KBM-7 (cell line): ENCODE measurements at places on chromosomes 7 and 10.

- no peak for DNase-seq
These were observed at the start of gene PHKG1 for GRCh38 chr7:56092789-56093531. Gene PHKG1 (minus strand): TSS chr7:56092952. CDS start chr7:56088941, 4,011 bp downstream.

DNA sequence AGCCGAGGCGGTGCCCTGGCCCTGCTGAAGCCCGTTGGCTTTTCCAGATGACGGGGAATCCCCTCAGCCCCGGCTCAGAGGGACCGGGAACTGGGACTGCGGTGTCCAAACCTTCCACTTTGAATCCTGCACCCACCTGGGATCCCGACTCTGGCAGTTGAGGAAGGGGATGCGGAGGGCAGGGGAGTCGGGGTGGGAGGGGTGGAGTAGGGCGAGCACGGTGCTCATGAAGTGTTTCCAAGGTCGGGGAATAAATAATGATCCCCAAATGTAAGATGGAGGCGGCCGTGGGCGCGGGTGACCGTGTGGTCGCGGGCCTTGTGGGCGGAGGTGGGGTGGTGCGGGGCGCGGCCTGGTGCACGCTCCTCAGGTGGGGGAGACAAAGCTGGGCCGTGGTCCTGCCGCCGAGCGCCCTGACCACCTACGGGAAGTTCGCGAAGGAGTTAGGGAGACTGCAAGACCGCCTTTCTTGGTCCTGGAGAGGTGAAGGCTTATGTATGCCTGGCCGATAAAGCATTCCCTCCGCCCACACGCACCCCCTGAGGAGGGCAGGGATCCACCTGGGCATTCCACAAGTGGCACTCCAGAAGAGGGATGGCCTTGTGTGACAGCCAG, 1.4 kb downstream of the MTURN start:
- DNase-seq: no peak

- no peak for DNase-seq
These were observed 1013.1 kb downstream of the TYW1 start for GRCh38 chr7:68009716-68010115.

DNA sequence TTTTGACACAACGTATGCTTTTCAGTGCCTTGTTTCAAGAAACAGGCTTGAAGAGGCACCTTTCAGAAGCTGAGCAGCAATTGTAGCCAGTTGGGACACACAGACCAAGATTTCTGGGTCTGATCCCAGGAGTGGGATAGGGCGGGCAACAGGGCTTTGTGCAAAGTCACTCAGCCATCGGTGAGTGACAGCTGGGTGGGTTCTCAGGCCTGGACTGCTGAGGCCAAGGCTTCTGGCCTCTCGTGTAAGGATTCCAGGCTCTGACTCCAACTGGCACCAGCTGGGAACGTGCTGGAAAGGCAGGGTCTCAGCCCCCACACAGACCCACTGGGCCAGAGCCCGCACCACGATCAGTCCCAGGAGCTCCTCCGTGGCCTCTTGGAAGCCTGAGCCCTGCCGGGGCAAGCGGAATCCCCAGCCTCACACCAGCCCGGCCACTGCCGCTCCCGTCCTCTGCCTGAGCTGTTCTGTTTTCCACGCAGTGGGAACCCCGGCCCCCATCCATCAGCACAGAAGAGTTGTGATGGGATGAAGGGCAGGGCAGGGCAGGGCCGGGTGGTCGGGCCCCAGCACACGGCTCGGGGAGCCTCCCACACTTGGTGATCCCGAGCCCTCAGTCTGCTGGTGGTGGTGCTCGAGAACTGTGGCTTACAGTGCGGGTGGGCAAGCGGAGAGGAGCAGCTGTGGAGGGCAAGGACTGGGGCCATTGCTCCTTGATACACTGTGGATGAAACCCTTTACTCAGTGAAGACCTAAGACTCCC, 46.8 kb downstream of the VIPR2 start:
- no peak for DNase-seq

GRCh38 chr10:83765731-83766130, 373.6 kb upstream of the GHITM start:
- DNase-seq: no peak

DNA sequence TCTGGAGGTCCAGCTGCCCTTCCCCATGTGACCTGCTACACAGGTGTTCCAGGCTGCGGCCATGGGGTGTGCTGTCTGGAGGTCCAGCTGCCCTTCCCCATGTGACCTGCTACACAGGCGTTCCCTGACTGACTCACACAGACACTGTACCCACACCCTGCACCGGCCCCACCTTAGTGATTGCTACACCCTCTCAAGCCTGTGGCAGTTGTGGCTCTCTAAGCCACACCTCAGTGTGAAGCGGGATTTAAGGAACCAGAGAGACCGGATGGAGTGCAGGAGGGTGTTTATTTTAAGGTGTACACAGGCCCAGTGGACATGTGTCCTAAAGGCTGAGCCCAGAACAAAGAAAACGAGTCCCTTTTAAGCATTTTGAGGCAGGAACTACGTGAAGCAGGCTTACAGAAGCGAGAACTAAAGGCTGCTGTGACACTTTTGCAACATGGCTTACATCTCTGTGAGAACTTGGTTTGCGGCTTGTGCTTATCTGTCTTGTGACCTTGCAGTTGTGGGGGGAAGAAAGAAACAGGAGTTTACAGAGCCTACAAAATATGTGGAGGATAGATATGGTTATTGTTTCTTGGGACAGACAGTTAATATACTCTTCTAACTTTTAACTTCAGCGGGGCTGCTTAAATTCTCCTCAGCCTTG, 326.4 kb downstream of the PAXIP1 start:
- DNase-seq: no peak

- no peak for DNase-seq
These were observed 534.9 kb downstream of the DNAJB6 start for GRCh38 chr7:157871681-157872080.

DNA sequence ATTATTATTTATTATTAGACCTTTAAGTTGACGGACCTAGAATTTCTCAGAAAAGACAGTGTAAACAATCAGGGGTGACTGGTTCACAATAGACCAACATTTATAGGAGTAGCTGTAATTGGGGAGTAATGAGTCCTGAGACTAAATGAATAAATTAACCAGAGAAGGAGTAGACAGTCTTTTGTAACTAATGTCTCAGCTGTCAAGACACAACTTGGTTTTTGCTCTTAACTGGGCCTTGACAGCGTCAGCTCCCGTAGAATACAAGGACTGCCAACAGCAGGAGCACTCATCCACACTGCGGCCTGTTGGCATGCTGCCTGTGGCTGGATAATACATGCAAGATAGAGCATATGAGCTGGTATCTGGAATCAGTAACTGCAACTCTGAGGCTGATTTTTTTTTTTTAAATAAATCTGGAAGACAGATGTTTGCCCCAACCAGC, 123.9 kb downstream of the CACNA2D1 start:
- no peak for DNase-seq

DNA sequence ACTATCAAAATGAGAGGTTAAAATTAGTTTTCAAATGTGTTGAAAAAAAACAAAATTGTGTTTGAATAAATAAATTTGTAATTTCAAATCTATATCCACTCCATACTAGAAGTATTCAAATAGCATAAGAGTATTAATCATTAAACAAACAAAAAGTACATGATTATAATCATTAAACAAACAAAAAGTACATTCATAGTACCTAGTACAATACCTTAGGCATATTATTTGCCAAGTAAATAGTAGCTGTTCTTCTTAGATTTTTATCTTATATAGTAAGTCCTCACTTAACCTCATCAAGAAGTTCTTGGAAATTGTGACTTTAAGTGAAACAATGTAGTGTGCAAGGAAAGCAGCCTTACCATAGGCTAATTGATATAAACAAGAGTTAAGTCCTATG, 349.3 kb upstream of the VWC2 start:
- no peak for DNase-seq

DNA sequence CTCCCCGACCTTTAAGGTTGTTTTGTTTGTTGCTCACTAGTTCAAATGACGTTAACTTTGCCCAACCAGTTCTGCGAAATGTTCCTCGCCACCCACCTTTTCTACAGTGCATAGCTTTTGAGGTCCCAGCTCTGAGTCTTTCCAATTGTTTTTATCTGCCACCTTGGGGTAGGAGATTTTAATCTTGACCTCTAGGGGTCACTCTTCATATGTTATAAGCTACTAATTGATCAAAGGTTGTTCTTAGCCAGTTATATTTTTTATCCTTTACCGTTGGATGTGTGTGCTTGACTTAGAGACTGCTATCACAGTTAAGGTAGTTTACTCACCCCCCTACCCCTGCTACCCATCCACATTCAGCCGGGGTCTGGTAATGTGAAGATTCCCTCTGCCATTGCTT, 372.4 kb downstream of the SUGCT start:
- DNase-seq: peak; percentile 50

DNA sequence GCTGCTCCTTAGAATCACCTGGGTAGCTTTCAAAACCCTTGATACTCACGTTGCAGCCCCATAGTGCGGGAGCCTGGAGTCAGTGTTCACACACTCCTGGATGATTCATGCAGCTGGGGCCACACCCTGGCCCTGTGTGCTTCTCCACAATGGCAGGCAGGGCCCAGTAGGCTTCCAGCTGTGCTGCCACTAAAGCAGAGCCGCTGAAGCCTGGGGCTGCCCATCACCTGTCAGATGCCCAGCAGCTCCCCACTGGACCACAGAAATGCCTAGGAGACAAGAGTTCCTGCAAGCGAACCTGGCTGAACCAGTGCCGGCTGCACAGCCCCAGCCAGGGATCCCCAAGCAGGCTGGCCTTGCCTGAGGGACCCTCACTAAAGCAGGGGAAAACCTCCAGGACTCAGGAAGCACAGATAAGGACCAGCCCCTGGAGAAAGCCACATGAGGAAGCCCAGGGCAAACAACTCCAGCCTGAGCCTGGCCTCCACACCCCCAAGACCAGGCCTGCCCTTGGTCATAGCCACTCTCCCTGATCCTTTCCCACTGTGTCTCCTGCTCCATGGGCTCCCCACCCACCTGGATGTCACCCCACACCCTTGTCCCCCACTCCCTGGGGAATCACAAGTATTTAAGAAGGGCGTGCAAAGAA, 111.9 kb downstream of the GRID1 start:
- no peak for DNase-seq

DNA sequence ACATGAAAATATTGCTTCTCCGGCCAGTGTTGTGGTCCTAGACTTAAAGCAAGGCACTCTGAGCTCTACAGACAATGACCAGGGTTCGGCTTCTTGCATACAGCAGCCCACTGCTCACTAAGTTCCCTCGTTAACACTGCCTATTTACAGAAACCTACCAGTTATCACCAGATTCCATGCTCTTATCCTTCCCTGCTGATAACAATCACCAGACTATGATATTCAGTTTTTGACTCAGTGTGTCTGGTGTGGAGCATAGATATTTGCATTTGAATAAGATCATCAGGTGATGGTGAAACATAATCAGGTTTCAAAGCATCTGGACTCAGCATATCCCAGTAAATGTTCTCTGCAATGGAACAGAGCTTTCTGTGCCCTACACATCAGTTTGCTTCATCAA, 182.3 kb downstream of the SNX13 start:
- no peak for DNase-seq

DNA sequence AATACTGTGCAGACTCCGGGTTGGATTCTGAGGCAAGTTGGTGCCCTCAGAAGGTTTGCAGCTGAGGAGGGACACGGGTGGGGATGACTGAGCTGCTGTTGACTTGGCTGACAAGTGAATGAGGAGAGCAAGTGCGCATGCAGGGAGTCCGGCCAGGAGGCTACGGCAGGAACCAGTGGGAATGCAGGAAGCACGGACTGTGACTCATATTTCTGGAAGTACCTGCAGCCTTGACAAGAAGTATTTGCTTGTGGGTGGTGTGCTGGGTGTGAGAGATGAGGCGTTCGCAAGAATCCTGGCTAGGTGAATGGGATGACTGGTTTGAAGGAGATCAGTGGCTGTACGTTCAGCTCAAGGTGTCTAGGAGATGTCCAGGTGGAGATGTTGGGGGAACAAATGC, 30.8 kb upstream of the FXYD4 start:
- no peak for DNase-seq

DNA sequence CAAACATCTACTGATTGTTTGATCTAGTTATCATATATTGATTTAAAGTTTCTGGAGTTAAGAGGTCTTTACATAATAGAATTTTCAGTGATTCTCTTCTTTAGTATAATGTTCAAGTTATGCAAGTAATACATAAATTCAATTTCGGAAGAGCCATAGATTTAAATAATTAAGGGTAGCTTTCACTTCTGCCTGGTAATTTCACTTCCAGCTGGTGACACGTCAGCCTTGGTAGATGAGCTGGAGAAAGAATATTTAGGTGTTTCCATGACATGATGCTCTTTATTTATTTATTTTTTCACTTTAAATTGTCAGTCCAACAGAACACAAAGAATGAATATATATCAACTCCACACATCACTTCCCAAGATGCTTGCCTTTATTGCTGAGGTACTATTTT, 5.2 kb upstream of the OTUD1 start:
- no peak for DNase-seq

GRCh38 chr7:149377386-149377785, 83.5 kb downstream of the ZNF777 start:
- DNase-seq: no peak

GRCh38 chr10:78310481-78311080, 276.9 kb downstream of the RPS24 start:
- no peak for DNase-seq

- peak; percentile 90 for DNase-seq
These were observed 24.1 kb upstream of the PROSER2 start for GRCh38 chr10:11798845-11799735.

DNA sequence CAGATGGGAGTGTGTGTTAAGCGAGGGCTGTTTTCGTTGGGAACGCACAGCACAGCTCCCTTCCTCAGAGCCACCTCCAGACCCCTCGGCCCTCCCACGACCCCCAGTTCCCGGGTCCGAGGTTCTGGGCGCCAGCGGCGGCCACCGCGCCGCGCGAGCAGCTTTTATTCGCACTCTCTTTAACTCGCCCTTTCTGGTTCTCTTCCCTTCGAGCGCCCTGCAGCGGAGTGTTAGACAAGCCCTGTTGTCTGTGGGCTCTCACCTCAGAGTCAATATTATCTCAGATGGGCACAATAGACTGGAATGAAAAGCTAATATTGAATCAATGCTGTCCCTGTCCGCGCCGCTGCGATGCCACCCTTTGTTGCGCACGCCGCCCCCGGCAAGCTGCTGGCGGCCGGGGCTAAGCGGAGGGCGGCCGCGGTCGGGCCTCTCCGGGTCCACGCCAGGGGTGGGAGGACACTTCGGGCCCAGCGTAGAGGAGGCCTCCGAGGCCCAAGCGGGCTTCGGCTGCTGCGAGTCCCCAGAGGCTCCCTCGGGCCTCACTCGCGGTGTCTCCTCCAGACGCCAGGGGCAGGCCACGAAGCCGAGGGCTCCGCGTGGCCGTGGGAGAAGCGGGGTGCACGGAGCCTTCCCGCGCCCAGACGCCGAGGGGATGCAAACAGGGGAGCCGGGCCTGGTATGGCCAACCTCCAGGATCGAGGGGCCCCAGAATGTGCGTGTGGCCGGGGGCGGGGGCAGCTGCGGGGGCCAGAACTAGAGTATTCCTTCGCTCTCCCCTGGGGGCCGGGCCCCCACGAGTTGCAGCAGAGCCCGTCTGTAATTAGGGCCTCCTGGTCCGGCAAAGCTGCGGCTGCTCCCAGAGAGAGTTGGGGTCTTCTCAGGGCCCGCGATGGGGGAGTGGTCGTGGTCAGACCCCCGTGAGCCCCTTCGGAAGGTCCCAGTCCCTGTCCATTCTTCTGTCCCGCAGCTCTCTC, 7.9 kb upstream of the EMX2 start:
- no peak for DNase-seq
